Left hindlimb (tissue), 1 donor: ENCODE measurements at places on chromosomes 1 and 21.
A peak's percentile ranks its signal among the peaks of the same experiment; 100 is the strongest.

DNA sequence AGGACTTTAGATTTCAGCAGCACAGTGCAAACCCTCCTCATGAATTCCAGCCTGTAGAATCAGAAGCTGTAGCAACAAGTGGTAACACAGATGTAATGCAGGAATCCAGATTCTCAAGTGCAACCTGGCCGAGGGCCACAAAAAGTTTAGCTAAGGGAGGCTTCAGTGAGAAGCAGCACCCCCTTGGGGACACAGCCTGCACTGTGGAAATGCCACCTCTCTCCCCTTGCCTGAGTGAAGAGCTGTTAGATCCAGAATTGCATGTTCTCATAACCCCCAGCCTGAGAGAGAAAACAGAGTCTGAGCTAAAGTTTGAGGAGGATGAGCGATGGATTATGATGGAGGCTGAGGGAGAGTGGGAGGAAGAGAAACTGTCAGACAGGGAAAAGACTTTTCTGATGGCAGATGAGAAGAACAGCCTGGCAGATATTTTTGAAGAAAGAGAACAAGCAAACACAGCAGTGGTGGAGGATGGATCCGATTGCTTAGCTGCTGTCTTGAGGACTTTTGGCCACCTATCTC, 80.5 kb upstream of the BMP8A start:
- DNase-seq, result peak; percentile 70

- DNase-seq, result no peak
These were observed 3.7 kb upstream of the IGSF3 start for GRCh38 chr1:116671072-116671760.

DNA sequence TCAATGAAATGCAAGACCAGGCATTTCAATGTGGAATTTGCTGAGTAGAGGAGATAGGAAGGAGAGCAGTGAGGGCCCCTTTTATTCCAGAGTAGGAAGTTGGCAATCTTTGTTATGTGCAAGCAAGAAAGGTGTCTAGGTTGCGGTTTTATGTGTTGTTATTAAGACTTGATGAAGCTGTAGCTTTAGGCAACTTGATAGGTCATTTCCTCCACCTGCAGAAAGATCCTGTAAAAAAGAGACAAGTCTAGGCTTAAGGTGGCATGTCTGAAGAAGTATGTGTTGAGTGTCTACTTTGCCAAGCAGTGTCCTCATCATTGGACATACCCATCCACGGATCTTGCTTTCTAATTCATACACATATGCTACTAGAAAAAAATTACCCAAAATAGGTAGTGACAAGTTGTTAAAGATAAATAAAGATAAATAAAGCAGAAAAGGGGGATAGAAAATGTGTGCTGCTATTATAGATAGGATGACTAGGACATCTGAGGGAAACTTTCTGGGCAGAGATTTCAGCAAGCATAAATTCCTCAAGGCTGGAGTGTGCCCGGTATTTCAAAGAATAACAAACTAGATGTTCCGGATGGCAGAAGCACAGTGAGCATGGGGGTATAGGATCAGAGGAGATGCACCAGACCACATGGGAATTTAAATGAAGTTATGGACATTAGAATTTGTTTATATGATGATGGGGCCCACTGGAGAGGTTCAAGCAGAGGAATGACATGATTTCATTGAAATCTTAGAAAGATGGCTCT, 335.0 kb downstream of the TGFB2 start:
- DNase-seq, result no peak

DNA sequence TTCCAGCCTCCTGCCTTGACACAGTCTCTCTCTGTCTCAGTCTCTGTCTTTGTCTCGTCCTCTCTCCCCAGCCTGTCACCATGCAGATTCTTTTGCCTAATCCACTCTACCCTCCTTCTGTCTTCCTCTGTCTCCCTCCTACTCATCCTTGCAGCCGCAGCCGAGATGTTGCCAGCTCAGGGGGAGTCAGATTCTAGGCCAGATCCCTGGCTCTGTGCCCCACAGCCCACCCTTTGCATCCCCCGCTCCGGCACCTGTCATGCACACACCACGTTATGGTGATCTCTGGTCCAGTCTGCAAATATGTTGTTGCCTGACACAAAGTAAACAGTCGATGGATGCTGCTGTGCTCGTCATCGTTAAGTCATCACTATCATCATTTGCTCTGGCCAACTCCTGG, 35.5 kb upstream of the IGSF21 start:
- no peak for DNase-seq

DNA sequence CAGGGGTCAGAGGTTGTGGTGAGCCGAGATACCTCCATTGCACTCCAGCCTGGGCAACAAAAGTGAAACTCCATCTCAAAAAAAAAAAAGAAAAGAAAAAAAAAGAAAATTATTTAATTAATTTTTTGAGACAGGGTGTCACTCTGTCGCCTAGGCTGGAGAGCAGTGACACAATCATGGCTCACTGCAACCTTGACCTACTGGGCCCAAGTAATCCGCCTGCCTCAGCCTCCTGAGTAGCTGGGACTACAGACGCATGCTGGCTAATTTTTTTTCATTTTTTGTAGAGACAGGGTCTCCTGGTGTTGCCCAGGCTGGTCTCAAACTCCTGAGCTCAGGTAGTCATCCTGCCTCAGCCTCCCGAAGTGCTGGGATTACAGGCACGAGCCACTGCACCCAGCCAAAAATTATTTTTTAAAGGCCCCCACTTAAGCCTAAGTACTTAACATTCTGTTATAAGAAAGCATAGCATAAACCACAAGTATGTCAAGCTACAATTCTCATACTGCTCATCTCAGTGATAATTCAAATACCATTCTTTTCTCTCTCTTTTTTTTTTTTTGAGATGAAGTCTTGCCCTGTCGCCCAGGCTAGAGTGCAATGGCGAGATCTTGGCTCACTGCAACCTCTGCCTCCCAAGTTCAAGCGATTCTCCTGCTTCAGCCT, 19.9 kb downstream of the NUCKS1 start:
- DNase-seq, result no peak

DNA sequence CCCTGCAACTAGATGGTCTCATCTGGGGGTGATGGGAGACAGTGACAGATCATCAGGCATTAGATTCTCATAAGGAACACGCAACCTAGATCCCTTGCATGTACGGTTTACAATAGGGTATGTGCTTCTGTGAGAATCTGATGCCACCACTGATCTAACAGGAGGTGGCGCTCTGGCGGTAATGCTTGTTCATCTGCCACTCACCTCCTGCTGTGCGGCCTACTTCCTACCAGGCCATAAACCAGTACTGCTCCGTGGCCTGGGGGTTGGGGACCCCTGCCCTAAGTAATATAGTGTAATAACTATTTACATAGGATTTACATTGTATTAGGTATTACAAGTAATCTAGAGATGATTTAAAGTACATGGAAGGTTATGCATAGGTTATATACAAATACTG, 134.9 kb downstream of the CLEC20A start:
- no peak for DNase-seq

DNA sequence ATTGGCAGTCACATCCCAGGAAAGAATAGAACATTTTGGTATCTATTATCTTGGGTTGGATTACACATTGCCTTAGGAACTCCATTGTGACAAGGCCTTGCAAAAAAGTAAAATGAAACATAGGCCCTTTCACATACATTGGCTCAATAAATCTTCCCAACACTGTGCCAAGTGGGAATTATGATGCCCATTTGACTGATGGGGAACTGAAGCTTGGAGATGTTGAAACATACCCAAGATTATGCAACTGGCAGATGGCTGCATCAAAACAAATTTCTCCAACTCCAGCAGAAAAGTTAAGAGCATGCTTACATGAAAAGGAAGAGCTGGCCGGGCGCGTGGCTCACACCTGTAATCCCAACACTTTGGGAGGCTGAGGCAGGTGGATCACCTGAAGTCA, 26.9 kb downstream of the PLEKHO1 start:
- no peak for DNase-seq

GRCh38 chr1:89719502-89720306, 86.8 kb downstream of the LRRC8C start:
- DNase-seq, result no peak

- DNase-seq, result no peak
These were observed 100.1 kb upstream of the C1orf174 start for GRCh38 chr1:3999941-4000735.

GRCh38 chr1:219419860-219420259, 193.0 kb downstream of the ZC3H11B start:
- DNase-seq, result no peak

DNA sequence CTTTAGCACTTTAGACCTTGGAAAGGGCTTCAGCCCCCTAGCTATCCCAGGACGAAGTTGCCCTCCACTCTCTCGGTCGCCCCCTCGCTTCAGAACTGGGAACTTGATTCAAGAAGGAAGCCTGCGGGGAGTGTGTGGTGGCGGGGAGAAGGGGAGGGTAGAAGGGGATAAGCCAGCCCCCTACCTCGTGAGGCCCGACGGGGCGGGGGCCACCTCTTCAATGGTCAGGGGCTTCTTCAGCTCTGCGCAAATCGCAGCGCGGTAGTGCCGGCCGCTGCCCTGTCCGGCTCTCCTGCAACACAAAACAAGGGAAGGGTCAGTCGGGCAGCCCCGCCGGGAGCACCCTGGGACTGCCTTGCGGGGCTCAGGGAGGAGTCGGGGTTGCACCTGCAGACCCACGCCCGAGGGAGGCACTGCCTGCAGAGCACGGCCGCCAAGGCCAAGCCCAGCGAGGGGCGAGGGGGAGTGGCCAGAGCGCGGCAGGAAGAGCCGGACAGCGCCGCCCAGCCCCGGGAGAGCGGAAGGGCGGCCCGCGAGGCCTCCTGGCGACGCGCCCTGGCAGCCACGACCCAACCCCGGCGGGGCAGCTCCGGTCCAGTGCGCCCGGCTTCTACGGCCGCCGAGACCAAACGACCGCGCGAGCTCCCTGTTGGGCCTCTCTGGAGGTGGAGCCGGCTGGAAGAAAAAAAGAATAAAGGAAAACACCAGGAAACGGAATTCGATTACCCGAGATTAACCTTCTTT, 56.2 kb upstream of the RASAL2 start:
- peak; percentile 79 for DNase-seq
